ENCODE measurements at places on chromosomes 2 and 18.
A peak's percentile ranks its signal among the peaks of the same experiment; 100 is the strongest.

GRCh38 chr2:62382757-62383156, 123.2 kb downstream of the TMEM17 start:
- no peak for DNase-seq

DNA sequence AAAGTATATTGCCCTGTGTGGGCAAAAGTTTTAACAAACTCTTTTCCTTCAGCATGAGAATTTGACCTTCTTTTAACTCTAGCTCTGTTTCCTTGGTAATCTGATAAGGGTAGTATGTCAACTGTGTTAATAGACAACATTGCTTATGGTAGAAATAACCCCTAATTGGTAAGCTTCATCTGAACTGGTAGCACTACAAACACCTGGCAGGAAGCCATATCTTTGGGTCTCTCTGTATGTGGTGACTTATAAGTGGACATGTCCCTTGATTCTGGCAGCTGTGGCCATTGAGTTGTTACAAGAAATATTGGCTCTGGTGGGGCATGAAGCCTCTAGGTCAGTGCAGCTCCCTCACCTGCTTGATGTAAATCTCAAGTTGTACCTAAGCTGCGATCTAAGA, 46.9 kb downstream of the MBD5 start:
- peak; percentile 64 for DNase-seq

- DNase-seq = no peak
Observed at GRCh38 chr18:8791171-8791651, 85.9 kb downstream of the MTCL1 start.

- no peak for DNase-seq
Observed at GRCh38 chr2:184004289-184004947, 593.9 kb upstream of the ZNF804A start.

DNA sequence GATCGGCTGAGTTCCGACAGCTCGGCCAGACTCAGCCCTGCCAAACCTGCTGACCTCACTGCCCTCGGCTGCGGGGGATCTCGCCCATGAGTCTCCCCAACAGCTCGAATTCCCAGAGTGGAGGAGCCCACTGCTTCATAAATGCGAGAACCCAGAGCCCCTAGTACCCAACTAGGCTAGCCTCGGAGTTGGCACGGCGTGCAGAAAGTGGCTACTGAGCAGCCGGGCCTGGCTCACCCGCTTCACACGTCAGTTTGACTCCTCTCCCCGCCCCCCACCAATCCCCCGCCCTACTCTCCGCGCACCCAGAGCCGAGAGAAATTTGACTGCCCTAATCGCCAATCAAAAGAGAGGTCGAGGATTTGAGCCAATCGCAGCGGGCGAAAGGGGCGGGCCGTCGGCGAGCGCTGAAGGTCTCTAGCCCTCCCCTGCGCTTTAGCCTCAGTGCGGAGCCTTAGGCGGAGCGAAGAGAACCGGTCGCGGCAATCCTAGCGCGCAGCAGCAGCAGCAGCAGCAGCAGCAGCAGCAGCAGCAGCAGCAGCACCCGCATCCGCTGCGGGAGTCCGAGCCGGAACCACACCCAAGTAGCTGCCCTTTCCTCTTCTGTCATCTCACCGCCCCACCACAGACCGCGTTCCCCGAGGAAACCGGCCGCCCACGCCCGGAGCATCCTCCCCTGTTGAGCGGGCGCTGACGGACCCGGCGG, at the start of gene GLS:
Gene GLS, plus strand, starts transcription at position 444 of the 706 bp plus-strand sequence. CDS start 264 bp downstream, outside the sequence.
- DNase-seq = peak; percentile 99

All from hematopoietic multipotent progenitor cell treated with erythropoietin and hydrocortisone succinate and interleukin-3 and kit ligand, for 6 days (in vitro differentiated cells).